ENCODE measurements at places on chromosomes 7 and 10.

GRCh38 chr7:105926131-105926530 is 36.9 kb upstream of the CDHR3 start:
- DNase-seq, result peak; percentile 54

GRCh38 chr10:89521368-89521767 is 14.0 kb downstream of the SLC16A12 start:
- DNase-seq, result no peak

GRCh38 chr10:80277567-80278250 is 11.7 kb downstream of the MAT1A start:
- no peak for DNase-seq

DNA sequence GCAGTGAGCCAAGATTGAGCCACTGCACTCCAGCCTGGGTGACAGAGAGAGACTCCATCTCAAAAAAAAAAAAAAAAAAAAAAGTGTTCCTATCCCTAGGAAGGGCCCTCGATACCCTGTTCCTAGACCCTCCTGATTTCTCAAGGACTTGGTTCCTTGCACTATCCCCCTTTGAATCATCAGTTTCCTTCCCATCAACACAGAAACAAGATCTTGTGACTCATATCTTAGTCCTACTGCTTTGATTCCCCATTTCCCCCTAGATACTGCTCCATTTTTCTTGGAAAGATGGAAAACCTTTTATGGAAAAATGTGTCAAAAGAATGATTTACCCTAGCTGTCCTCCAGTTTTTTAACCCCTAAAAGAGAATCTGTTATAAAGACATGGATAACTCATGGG is 1.7 kb upstream of the ZNF862 start:
- no peak for DNase-seq

DNA sequence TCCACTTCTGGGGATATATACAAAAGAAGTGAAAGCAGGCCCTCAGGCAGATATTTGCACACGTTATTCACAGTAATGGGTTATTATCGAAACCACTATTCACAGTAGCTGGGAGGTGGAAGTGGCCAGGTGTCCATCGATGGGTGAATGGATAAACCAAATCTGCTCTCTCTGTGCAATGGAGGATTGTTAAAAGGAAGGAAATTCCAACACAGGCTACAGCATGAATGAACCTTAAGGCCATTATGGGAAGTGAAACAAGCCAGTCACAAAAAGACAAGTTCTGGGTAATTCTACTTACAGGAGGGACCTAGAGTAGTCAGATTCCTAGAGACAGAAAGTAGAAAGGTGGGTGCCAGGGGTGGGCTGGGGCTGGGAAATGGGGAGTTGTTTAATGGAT is 48.5 kb upstream of the BHLHA15 start:
- no peak for DNase-seq

GRCh38 chr7:3950249-3950648 is 649.2 kb downstream of the SDK1 start:
- DNase-seq, result peak; percentile 16

GRCh38 chr7:5597772-5598171 is 174.1 kb upstream of the TNRC18 start:
- peak; percentile 65 for DNase-seq

DNA sequence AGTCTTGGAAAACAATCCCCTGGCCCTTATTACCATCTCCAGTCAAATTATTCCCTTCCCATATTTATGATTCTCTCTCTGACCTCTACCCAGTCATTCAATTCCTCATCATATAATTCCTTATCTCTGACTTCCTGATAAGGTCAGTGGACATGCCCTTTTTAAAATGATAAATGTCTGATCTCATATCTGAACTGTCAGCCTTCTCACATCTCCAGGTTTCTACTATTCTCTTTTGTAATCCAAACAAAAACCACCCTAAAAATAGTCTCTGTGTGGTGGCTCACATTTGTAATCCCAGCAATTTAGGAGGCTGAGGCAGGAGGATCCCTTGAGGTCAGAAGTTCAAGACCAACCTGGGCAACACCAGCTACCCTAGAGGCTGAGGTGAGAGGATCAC is 11.9 kb downstream of the GSDME start:
- DNase-seq, result no peak

GRCh38 chr7:116229366-116229765 is 19.0 kb downstream of the TES start:
- no peak for DNase-seq

- no peak for DNase-seq
Measured at GRCh38 chr10:117710181-117710798, 167.7 kb downstream of the EMX2 start.

Data from SJCRH30 (cell line).